ENCODE measurements at places on chromosomes 16 and 17.
A peak's percentile ranks its signal among the peaks of the same experiment; 100 is the strongest.

GRCh38 chr16:57134982-57135381, 42.6 kb downstream of the CPNE2 start:
- no peak for DNase-seq

- DNase-seq: no peak
Observed at GRCh38 chr17:63487014-63487339, 10.1 kb downstream of the ACE start.

- DNase-seq: no peak
Observed at GRCh38 chr17:82767041-82767754, 15.3 kb downstream of the TBCD start.

DNA sequence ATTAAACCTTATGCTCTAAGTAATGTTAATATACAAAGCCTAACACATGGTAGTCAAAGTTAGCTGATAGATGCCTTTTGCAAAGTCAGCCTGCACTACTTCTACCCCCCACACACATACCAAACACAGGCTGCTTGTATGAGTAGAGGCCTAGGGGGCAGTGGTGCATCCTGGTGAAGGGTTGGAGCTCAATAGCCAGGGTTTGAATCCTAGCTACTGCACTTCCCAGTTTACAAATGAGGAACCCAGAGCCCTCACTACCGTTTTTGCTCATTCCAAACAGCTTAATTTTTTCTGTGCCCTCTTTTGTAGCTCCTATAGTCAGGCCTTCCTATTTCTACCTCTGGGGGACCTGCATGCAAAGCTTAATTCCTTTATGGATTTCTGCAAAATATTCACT, 18.9 kb upstream of the HYDIN start:
- no peak for DNase-seq

DNA sequence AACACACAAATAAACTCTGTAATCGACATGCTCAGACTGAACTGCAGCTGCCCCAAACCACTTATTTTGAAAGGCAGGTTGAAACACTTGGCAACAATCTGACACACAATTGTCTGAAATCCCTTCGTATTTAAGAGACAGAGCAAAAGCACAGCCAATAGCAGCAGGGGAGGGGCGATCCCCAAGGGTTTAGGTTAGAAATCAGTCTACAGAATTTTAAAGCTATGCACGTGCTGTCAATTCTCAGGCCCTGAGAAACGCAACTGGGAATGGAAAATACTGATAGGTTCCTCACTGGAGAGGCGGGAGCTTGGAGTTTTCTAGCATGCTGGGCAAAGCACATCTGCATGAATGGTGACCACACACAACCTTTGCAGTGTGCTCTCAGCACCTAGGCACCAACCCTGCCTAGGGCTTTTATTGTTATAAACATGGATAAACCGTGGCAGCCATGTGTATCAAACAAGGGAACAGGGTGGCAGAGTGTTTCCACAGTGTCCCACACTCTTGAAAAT, 168.0 kb downstream of the AATF start:
- peak; percentile 66 for DNase-seq

DNA sequence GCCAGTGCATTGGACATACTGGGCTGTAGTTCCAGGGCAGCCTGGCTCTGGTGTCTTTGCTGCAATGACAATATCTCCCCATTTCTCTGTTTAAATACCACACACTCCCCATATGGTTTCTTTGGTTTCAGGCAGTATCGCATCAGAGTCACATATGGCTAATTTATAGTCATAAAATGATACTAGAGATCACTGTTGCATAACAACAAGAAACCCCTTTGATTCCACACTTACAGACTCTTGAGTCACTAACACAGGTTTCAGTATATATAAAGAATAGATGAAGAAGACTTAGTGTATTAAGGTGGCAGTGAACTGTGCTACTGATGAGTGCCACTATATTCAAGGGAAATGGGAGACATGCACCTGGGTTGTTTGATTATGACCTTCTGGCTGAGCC, 281.6 kb downstream of the WWOX start:
- DNase-seq: no peak

DNA sequence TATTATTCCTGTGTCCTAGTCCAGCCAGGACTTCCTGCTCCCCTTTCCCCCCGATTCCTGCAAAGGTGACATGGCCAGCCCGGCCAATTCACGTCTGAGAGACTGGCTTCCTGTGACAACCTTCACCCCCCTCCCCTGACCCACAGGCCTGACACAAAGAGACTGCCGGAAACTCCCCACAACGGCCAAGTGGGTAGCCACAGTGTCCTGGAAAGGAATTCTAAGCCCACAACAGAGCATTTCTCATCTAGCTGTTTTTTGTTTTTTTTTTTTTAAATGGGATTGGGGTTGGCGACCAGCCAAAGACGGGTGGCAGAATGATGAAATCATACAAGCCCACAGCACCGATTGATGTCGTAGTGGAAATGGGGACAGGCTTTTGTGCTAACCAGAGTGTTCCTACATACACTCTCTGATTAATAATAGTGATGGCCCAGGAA, 2.8 kb upstream of the XAF1 start:
- DNase-seq: no peak

DNA sequence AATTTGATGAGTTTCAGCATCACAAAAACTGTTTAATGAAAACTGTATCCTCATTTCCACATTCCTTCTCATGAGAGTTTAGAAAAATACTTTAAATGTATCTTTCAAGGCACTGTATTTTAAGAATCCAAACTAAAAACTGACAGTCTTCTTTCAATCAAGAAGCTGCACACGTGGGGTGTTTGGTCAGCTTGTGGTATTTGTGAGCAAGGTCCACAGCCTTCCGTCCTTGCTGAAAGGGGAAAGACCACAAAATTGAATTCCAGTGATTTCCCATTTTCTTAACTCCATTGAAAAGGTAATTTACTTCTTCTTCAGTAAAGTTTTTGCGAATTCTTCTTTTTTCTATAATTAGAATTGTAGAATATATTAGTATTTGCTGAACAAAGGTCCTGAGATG, 3.4 kb upstream of the DYNC1LI2 start:
- no peak for DNase-seq

DNA sequence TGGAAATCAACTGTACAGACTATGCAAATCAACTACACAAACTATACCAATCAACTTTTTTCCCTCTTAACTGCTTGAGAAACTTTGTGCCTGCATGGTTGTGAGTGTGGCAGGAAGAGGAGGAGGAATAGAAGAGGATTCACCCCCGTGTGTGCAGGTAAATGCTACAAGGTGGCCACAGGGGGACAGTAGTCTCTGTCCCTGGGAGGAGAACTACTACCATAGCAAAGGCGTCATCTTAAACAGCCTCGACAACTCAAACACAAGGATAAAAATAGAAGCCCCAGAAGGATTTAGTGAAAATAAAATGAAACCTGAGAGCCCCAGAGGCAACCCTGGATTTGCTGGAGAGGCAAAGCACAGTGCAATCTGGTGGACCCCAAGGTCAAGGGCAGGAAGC, 199.5 kb upstream of the DYNLRB2 start:
- no peak for DNase-seq

DNA sequence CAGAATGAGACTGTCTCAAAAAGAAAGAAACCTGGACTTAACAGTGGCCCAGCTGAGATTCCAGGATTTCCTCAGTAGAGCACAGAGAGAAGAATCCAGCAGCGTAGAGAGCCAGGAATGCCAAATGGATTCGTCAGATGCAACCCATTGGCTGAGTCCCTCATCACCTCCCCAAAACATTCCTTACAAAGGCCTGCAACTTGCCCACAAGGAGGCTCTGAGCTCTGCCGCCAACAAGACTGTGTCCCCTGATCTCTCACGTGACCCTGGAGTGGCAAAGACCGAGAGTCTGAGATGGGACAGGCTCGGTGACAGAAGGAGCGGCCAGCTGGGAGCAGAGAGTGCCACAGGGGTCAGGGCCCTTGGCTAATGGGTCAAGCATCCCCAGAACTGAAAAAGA, 6.9 kb upstream of the CHMP6 start:
- DNase-seq: no peak

- DNase-seq: peak; percentile 14
Observed at GRCh38 chr16:66728117-66728787, 23.2 kb downstream of the DYNC1LI2 start.

- no peak for DNase-seq
Observed at GRCh38 chr16:1538804-1539520, 5.5 kb downstream of the TMEM204 start.

DNA sequence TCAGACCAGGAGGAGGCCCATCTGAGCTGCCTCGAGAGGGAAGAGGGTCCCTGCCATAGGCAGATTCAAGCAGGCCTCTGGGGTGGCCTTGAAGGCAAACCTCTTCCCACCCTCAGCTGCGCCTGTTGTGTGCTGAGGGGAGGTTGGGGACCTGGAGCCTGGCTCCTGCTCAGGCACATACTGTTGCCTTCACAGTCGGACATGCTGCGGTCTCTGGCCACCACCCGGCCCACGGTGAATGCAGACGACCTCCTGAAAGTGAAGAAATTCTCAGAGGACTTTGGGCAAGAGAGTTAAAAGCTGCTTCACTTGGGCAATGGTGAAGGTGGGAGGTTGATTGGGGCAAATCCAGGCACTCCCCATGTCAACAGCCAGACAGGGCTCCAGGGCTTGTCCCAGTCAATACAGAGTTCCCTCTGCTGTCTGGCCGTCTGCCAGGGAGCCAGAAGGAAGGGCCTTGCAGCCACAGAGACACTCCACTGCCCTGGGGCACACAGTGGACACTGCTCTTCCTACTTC, 6.3 kb downstream of the PDF start:
- DNase-seq: no peak

- DNase-seq: no peak
Observed at GRCh38 chr16:82758904-82759303, 132.1 kb downstream of the CDH13 start.

DNA sequence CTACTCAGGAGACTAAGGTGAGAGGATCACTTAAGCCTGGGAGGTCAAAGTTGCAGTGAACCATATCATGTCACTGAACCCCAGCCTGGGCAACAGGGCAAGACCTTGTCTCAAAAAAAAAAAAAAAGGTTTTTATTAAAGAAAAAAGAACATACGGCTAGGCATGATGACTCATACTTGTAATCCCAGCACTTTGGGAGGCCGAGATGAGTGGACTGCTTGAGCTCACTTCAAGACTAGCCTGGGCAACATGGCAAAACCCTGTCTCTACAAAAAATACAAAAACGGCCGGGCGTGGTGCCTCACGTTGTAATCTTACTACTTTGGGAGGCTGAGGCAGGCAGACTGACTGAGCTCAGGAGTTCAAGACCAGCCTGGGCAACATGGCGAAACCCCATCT, 38.4 kb downstream of the RANBP10 start:
- no peak for DNase-seq

DNA sequence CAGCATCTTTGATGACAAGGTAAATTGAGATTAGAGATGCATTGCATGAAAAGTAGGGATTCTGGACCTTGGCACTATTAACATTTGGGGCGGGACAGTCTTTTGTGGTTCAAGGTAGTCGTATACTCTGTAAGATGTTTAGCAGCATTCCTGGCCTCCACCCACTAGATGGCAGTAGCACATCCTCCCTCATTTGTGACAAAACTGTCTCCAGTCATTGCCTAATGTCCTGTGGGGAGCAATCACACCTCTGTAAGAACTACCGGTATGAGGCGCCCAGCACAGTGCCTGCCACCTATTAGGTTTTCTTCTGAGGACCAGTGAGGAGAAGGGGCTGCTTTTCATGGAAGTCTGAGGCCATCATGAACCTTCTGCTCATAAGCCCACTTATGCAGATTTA, 180.8 kb downstream of the RBFOX1 start:
- no peak for DNase-seq

DNA sequence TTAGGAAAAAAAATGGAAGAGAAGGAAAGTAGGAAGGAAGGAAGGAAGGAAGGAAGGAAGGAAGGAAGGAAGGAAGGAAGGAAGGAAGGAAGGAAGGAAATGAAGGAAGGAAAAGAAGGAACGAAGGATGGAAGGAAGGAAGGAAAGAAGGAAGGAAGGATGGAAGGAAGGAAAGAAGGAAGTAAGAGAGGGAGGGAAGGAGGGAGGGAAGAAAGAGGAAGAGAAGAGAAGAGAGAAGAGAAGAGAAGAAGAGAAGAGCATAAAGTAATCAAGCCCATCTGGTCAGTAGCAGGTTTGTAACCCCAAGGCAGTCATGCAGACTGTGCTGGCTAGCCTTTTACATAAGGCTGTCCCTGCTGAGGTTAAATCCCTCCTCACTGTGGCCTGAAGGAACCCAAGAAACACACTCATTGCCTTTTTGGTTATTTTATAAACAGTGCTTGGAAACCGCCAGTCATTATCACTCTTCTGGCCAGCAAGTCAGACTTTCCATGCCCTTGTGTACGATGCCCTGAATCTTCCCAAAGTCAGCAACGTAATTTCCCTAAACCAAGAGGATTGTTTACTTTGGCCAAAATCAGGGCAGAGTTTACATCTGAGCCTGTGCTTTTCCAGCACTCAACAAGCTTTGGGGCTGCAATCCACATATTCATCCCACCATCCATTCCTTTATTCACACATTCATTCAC, 409.6 kb upstream of the MAF start:
- DNase-seq: no peak

Measured in NCI-H1436 treated with DMSO at 0.1 percent for 48 hours (cell line).